T-helper 9 cell (primary cell): ENCODE measurements at places on chromosomes 6 and 20.

DNA sequence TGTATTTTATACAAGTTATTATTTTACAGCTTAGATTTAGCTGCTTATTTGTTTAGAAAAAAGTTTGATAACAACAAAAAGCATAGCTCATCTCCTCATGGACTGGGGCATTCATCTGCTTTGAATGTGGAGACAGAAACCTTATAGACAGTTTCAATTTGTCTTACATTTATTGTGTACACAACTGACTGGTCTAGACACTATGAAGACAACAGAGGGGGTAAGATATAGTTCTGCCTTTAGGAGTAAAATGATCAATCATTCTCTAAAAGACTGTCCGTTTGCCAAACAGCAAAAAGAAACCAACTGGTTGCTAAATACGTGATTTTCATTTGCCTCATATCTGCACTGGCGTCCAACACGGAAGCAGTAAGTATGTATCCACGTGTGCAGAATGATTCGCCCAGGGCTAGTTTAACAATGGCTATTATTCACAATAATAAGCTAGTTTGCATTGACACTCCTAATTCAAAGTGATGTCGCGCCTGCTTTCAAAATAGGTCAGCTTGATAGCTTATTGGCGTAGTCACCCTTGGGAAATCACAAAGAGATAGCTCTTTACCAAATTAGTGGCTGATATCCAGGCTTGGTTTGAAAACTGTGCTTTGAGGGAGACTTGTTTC is 153.6 kb downstream of the BMP2 start:
- DNase-seq, result no peak

GRCh38 chr6:63859528-63859927 is 223.9 kb downstream of the PHF3 start:
- DNase-seq, result no peak

GRCh38 chr6:157198425-157199279 is 124.7 kb downstream of the TMEM242 start:
- no peak for DNase-seq

GRCh38 chr6:11650025-11650696 is 112.6 kb downstream of the TMEM170B start:
- no peak for DNase-seq

DNA sequence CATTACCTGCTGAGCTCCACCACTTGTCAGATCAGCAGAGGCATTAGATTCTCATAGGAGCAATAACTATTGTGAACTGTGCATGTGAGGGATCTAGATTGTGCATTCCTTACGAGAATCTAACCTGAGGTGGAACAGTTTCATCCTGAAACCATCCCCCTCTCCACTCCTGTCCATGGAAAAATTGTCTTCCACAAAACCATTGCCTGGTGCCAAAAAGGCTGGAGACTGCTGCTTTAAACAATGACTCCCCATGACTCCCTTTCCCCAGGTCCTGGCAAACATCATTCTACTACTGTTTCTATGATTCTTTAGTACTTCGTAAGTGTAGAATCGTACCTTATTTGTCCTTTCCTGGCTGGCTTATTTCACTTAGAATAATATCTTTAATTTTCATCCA is 9.7 kb upstream of the DYNLRB1 start:
- no peak for DNase-seq

GRCh38 chr6:117915846-117916245 is 8.8 kb downstream of the SLC35F1 start:
- no peak for DNase-seq

DNA sequence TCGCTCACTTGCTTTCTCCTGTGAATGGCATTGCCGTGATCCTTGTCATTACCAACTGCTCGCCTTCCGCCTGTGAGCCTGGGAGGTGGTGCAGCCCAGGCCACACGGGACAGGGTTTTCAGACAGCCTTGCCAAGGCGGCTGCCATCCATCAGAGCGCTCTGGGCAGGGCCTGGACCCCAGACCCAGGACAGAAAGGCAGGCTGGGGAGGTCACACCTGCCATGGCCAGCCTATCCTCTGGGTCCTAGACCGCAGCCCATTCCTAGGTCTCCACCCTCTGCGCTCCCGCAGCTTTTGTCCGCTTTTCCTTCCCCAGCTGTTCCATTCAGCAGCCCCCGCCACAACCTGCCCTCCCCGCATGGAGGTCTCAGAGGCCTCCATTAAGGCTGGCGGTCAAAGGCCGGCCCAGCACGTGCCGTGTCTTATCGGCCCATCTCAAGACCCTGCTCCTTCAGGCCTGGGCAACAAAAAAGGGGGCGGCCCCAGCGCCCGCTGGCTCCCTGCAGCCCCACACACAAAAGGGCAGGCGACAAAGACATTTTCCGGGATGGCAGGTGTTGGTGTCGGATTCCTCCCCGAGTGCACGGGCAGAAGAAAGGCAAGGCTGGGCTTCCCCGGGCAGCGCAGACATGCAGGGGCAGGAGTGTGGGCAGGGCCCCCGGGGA is 28.1 kb downstream of the INSM1 start:
- DNase-seq, result no peak

GRCh38 chr6:149373511-149373910 is 26.6 kb upstream of the SUMO4 start:
- DNase-seq, result no peak
